ENCODE measurements at places on chromosomes 5 and 9. TPM values are rescaled to one million over a fixed set of nuclear protein-coding genes. Genes with fewer than 3 reads are reported as not detected.

SVEP1 gene
- total RNA-seq: 17.2 TPM

ZBED3 gene
- 0.29 TPM for total RNA-seq

AJM1 gene
- total RNA-seq: 0.72 TPM

CDH10 gene
- not detected for total RNA-seq

SOHLH1 gene
- total RNA-seq: not detected

ZDHHC11B gene
- not detected for total RNA-seq

BTNL8 gene
- total RNA-seq: 0.12 TPM

- DNase-seq: no peak
Observed at GRCh38 chr9:121620777-121621449, 30.5 kb upstream of the DAB2IP start.

DNA sequence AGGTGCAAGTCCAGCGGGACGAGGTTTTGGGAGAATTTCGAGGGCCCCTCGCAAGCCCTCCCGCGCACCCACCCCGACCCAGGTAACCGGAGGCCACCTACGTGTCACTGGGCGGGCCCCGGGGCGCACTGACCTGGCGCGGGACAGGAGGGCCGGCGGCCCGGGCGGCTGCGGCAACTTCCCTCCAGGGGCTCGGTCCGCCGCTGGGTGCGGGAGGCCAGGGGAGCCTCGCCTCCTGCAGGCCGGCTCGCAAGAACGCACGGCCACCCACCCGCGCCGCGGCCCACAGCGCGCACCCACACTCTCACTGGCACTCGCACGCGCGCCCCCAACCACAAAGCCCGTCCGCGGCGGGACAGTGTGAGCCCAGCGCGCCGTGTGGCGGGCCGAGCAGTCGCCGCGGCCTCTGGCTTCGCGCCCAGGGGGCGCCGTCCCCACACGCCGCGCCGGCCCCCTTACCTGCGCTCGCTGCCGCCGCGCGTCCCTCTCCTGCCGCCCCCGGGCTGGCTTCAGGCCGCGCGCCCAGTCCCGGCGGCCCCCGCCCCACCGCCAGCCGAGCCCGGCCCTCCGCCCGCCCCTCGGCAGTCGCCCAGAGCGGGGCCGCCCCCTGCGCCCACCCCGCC, 451 bp downstream of the LPAR1 start:
- peak; percentile 49 for DNase-seq

- no peak for DNase-seq
Observed at GRCh38 chr9:133321411-133321935, 14.5 kb downstream of the SURF6 start.

DNA sequence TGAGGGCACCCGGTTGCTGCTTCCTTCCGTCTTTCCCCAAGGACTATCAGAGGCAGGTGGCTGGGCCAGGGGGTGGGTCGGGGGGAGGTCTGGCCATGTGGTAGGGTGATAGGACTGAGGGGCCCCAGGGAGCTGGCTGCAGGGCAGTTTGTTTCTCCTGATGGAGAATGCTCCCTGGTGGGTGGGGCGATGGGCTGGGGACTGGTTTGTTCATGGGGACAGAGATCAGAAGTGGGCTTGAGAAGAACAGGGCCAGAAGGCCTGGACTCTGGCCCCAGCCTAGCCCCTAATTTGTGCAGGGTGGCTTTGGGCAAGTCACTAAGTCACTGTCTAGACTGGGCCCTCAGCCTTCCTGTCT, 117.4 kb downstream of the RGS3 start:
- DNase-seq: no peak

DNA sequence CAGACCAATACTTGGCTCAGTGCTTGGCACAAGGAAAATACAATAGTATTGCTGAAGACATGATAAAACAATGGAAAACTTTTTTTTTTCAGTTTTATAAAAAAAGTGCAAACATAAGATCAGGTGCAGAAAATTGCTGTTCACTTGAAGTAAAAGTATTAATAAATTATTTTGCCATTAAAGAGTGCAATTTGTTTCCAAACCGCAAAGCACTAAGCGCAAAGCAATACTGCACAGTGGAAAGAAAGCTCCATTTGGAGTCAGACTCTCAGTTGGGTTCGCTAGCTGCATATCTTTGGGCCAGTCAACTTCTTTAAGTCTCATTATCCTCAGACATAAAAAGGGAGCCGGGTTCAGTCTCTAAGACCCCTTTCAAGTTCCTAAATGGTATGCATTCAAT, 45.8 kb downstream of the MEF2C start:
- DNase-seq: no peak

DNA sequence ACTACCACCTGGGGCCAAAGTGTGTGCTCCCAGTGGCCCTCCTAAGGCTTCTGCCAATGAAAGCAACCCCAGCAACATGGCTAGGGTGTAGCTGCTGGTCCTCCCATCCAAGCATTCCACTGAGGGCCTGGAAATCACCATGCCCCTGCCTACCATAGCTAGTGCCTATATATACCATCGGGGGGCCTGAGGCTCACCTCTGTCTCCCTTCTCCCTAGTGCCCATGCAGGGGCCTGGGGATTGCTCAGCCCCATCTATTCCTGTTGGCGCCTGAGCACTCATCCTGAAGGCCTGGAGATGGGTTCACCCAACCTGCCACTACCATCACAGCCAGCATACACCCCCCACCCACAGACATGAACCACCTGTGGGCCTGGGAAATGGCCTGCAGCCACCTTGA, 367.3 kb downstream of the RAB3C start:
- no peak for DNase-seq

DNA sequence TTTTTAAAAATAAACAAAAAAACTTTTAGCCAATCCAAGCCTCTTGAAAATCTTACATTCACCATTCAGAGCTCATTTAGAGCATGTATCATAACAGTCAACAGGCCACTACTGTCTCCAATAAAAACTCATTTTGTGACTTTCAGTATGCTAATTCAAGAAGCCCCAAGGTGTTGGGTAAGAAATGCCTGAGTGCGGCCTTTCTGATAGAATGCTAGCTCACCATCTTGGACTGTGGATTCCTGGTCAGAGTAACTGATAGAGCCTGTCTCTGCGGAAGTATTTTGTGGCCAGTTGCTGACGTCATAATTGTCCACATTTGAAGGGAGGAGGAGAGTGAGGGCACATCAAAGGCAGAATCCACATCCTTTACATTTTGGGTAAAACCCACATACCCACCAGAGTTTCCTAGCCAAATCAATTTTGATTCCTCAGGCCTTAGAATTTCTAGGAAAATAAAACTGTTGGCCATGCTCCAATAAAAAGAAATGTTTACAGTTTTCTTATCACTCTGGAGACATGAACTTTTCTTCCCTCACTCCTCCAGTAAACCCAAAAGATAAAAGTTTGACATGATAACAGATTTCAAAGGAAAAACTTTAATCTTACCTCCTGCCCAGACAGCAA, 41.1 kb upstream of the ERCC6L2 start:
- DNase-seq: peak; percentile 68

GRCh38 chr9:97954550-97954989, 16.6 kb upstream of the HEMGN start:
- peak; percentile 31 for DNase-seq

DNA sequence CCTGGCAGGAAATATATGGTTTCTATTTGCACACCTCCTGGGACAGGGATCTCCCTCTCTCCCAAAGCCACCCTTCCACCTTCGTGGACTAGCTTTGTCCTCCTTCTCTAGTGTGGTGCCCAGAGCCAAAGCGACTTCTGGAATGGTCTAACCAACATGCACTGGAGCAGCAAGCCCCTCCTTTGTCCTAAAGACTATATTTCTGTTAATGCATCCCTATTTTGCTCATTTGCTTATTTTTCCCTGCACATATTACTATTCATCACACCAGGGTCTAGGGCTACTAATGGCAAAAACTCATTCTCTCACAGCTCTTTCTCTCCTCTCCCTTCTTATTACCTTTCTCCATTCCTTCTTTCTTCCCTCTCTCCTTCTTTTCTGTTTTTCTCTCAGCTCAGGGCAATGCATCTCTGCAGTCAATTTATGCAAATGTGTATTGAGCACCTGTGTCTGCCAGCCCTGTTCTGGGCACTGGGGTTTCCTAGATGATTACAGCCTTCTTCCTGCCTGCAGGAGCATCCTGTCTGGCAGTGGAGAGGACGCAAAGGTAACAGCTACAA, 2.8 kb upstream of the NEURL1B start:
- no peak for DNase-seq

GRCh38 chr9:107285286-107285685, 2.2 kb downstream of the RAD23B start:
- DNase-seq: no peak

- DNase-seq: peak; percentile 2
Observed at GRCh38 chr5:128304088-128304487, 220.5 kb downstream of the SLC12A2 start.

DNA sequence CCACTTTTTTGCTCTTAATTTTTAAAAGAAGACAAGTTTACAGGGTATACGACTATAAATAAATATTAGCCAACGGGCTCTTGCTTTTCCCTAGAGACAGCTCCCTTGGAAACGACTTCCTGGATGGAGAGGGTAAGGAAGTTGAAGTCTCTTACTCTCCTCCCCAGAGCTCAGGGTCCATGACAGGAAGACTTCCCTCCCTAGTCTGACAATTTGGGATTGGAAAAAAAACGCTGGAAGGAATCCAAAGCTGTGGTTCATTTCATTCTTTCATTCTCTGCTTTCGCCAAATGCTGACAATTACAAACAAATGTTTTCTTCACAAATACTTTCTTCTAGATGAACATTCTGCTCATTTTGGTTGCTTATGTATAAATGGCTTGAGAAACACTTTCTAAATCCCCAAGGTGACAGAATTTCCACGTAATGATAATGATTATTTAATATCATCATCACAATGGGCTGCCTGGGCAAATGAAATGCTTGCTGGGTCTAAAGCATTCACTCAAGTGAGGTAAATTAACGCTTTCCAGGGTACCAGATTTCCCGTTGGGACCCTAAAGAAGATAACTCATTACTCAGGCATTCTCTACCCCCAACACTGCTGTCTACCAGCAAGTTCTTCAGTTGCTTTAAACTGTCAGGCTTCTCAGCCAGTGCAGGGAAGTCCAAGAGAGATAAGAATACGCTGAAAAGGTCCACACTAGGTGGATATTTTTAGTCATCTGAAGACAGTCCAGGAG, 139.8 kb upstream of the SLC30A5 start:
- DNase-seq: peak; percentile 35

DNA sequence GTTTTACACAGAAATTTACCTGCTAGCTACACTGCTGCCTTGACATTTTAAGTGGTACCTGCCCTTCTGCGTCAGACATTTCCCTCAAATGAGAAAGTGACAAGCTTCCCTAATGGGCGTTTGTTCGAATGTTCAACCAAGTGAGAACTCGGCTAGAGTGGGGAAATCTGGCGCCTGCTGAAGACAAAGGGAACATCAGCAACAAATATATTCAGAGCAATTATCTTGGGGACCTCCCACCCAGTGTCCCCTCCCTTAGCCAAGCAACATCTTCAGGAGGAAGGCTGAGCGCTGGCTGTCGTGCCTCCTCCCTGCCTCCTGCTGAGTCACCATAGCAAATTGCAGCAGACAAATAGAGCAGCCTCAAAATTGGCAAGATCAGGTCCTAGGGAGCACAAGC, 57.1 kb downstream of the MFAP3 start:
- DNase-seq: no peak

- DNase-seq: no peak
Observed at GRCh38 chr9:79946712-79947111, 374.9 kb downstream of the TLE4 start.
